ENCODE measurements at places on chromosomes 3 and 15.

DNA sequence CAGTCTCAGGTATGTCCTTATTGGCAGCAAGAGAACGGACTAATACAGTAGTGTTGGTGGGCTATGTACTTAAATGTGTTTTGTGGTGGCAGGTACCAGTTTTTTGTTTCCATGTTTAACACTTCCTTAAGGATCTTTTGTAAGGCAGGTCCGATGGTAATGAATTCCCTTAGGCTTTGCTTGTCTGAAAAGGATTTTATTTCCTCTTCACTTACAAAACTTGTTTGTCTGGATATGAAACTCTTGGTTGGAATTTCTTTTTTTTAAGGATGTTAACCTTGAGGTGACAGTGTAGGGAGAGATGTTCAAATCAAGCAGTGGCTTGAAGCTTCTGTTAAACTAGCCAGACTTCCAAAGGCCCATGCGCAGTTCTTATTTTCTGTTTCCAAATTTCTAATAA, 122.2 kb upstream of the FGF7 start:
- DNase-seq: no peak

DNA sequence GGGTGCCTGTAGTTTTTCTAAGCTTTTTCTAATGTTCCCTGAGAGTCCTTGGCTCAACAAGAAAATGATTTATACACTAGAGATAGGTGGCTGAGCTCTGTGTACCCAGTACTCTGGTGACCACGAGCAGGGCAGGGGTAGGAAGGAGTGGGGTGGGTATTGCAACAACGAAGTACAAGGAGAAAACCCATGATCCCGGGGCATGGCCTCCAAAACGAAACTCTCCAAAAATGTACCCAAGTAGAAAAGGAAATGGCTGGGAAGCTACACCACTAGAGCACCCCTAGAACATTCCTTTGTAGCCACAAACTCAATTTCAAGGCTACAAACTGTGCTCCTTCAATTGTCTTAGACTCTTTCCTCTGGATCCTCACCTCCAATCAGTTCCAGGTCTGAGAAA, 138.9 kb downstream of the DUT start:
- no peak for DNase-seq

DNA sequence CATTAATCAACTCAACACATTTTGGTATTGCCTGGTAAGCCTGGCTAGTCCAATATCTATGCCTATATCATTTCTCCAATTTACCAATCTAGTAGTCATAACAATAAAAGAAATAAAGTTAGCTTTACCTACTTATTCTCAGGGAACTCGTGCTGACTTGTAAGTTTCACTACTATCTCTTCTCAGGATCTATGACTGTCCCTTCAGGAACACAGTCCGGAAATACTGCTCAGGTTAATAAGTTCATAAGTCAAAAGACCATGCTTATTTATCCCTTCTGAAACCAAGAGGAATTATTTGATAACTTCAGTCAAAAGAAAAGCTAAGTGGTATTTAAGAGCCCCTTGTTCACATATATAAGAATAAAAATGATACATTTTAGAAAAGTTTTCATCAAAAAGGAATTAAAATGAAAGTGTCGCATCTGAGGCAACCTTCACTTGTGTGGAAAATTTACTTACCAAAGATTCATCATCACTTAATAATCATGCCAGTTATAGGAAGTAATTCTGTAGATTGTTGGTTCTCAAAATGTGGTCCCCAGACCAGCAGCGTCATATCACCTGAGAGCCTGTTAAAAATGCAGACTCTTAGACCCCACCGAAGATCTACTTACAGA, 15.5 kb upstream of the THRB start:
- DNase-seq: no peak

DNA sequence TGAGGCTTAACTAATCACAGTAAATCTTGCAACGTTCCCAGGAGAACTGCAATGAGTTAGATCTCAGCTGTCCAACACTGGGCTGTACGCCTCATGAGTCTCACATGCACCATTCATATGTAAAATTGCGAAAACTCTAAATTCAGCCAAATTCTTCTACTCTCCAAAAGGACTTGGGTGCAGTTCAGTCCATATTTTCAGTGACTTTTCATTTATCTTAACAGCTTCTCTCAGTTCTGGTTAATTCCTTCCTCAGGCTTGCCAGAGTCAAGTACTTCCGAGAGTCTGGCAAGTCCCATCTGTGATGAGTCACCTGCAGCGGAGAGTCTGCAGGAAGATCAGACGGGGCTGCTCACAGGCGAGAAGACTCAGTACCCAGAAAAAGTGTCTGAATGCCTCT, 11.5 kb downstream of the CCDC80 start:
- DNase-seq: no peak

DNA sequence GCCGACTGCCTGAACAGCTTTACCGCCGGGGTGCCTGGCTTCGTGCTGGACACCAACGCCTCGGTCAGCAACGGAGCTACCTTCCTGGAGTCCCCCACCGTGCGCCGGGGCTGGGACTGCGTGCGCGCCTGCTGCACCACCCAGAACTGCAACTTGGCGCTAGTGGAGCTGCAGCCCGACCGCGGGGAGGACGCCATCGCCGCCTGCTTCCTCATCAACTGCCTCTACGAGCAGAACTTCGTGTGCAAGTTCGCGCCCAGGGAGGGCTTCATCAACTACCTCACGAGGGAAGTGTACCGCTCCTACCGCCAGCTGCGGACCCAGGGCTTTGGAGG, 815 bp downstream of the SPINT1 start:
- peak; percentile 67 for DNase-seq

DNA sequence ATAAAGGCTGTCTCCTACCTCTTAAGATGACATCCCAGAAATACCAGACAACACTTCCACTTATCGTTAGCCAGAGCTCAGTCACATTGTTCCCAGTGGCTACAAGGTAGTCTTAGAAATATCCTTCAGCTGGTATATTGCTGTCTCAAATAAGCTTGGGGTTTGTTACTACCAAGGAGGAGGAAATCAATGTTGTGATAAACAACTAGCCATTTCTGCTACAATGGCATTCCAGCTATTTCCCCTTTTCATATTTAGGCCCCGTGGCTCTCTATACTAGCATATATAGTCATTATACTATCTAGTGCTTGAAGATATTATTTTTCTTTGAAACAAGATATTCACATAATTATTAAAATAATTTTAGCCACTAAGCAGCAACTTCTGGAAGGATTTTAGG, 56.5 kb downstream of the VPS8 start:
- DNase-seq: no peak

DNA sequence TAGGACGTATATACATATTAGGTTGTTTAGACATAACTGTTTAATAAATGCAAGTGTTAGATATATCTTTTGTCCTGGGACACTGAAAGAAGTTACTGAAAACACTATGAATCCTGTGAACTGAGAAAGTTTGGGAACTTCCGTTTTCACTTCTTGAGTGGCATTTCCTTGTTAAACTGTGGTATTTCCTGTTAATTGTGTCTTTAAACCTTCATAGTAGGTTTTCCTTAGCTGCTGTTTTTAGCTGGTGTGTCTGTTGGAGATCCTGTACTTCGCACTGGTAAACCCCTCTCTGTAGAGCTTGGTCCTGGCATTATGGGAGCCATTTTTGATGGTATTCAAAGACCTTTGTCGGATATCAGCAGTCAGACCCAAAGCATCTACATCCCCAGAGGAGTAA, 37.1 kb downstream of the ATP6V1A start:
- no peak for DNase-seq

- no peak for DNase-seq
These were observed 190.5 kb downstream of the KCNH8 start for GRCh38 chr3:19338769-19339168.
